ENCODE measurements at places on chromosomes 5 and 9. TPM values are rescaled to one million over a fixed set of nuclear protein-coding genes. Genes with fewer than 3 reads are reported as not detected.

DNA sequence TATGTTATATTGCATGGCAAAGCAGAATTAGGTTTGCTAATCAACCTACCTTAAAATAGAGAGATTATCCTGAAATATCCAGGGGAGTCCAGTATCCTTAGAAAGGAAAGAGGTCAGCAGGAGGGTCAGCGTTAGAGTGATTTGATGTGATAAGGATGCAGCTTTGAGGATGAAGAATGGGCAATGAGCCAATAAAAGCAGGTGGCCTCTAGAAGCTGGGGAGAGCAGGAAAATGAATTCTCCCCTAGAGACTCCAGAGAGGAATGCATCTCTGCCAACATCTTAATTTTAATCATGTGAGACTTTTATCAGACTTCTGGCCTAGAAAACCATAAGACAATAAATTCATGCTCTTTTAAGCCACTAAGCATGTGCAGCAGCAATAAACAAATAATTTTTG is 65.7 kb upstream of the SYK start:
- peaks cover 31% of the 10 kb centered on the region for H3K4me1 ChIP-seq
- H3K36me3 ChIP-seq, result peaks cover 2% of the 10 kb centered on the region
- no peaks in the 10 kb centered on the region for H3K27me3 ChIP-seq
- no peak for DNase-seq

The FAM78A gene
- total RNA-seq, result 1.4 TPM

GRCh38 chr9:128045831-128046230 is 21.3 kb downstream of the NAIF1 start:
- no peak for DNase-seq
- H3K4me3 ChIP-seq, result no peak overlapping the region
- no peaks in the 10 kb centered on the region for H3K27me3 ChIP-seq
- H3K4me1 ChIP-seq, result peaks cover 3% of the 10 kb centered on the region
- H3K27ac ChIP-seq, result no peak overlapping the region

The MOB3B gene
- total RNA-seq, result 3.7 TPM

DNA sequence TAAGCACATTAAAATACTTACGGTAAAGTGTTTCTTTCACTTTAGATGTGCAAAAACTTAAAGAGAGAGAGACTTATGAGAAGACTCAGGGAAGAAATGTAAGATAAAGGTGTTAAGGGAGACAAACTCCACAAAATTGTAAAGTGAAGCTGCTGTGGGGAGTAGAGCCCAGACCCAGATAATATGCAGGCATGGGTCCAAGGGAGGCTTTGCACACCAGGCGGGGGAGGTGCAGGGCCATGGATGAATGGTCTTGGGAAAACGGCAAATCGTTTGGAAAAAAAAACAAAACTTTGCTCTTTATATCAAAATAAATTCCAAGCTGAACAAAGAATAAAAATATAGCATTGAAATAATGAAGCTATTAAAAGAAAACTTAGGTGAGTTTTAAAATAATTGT is 9.1 kb downstream of the SYK start:
- H3K27me3 ChIP-seq, result peaks cover 18% of the 10 kb centered on the region
- H3K27ac ChIP-seq, result no peak overlapping the region
- no peaks in the 10 kb centered on the region for H3K36me3 ChIP-seq
- no peak for DNase-seq

DNA sequence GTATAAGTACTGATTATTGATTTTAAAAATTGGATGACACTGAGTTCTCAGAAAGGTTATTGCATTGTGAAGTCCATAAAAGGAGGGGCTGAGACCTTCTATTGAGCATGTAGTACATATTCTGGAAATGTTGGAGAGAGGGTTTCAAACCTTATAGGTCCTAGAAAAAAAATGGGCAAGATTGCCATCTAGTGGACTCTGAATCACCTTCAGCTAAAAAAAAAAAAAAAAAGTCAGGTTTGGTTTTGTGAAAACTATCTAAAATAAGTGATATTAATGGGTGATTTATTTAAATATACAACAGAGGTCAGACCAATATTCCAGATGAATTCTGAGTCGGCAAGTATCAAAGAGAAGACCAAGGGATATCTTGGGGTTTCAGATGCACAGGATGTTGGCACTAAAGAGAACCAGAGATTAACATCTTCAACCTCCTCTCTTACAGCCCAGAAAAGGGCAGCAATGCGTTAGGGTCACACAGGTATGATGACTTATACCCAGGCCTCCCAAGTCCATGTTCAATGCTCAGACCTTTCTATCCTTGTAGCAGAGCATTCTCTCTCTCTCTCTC is 109.8 kb upstream of the NMUR2 start:
- no peak overlapping the region for H3K27ac ChIP-seq
- no peak for DNase-seq
- H3K4me1 ChIP-seq, result no peaks in the 10 kb centered on the region
- no peaks in the 10 kb centered on the region for H3K36me3 ChIP-seq
- no peak overlapping the region for H3K4me3 ChIP-seq
- peaks cover 49% of the 10 kb centered on the region for H3K27me3 ChIP-seq

All from chondrocyte (in vitro differentiated cells).